SHP77 (cell line): ENCODE measurements at places on chromosomes 1 and 21.

DNA sequence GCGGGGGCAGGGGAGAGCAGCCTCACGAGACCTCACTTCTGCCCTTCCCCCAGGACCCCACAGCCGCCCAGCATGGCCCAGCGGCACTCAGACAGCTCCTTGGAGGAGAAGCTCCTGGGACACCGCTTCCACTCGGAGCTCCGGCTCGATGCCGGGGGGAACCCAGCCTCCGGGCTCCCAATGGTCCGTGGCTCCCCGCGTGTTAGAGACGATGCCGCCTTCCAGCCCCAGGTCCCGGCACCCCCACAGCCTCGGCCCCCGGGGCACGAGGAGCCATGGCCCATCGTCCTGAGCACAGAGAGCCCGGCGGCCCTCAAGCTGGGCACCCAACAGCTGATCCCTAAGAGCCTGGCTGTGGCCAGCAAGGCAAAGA is 8.5 kb downstream of the ARHGEF16 start:
- DNase-seq: no peak

DNA sequence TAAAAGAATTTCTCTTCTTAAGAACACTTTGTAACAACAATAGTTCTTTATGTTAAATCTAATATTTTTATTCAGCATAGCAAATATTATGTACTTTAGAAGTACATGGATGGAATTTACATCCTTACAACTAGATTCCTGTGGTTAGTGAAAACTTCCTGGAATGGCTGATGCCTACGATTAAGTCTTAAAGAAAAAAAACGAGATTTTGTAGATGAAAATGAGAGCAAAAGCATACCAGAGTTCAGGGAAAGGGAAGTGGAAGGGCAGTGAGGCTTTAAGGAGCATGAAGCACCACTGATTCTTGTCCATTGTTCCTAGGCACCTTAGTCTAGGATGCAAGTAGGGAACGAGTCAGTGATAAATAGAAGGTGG is 26.7 kb downstream of the CFH start:
- DNase-seq: no peak

DNA sequence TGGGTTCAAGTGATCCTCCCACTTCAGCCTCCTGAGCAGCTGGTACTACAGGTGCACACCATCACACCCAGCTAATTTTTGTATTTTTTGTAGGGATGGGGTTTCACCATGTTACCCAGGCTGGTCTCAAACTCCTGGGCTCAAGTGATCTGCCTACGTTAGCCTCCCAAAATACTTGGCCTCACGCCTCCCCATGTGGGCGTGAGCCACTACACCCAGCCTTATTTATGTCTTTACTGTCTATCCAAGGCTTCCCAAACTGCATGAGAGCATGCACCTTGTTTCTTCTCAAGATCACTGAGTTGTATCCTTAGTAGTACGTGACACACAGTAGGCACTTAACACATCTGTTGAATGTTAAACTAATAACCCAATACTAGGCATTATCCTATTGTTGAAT is 14.2 kb downstream of the WASF2 start:
- DNase-seq: no peak

DNA sequence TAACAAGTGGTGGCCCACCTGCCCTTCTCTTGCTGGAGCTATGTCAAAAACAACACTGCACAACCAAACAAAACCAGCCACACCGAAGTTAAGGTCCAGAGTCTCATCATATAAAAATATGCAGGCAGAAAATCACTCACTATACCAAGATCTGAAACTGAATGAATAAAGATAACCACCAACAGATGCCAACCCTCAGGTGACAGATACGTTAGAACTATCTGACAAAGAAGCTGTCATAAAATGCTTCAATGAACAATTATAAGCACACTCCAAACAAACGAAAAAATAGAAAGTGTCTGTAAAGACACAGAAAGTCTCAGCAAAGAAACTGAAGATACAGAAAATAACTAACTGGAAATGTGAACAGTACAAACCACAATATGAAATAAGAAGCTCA is 14.0 kb downstream of the ZNF496 start:
- DNase-seq: no peak

GRCh38 chr1:159802111-159802510 is at the start of gene FCRL6:
Gene FCRL6, plus strand, starts transcription at chr1:159802360. Its CDS starts 65 bp downstream, at chr1:159802425.
- no peak for DNase-seq

DNA sequence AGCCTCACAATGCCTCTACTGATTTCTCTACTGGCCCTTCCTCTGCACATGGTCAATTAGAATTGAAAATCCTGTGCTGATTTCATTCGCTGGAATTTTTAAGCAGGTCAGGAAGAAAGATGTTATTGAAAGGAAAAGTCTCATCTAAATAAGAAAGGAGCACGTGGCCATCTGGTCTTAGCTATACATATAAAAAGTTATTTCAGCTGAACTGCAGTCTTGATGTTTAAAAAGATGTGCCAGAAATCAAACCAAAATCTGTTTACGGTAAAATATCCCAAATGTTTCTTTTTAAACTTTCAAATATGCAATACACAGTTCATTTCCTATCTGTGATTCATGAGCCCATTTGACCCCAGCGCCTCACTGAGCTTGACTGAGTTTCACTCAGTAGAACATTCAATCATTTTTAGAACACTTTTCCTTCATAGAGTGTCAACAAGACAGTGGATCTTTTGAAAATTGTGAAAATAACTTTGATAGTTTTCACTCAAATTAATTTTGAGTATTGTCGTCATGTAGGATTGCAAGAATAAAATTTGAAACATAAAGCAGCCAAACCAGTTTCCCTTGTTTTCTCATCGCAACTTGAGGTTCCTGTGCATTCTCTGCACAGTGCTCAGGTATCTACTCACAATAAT is 293.6 kb downstream of the PTPRC start:
- no peak for DNase-seq

DNA sequence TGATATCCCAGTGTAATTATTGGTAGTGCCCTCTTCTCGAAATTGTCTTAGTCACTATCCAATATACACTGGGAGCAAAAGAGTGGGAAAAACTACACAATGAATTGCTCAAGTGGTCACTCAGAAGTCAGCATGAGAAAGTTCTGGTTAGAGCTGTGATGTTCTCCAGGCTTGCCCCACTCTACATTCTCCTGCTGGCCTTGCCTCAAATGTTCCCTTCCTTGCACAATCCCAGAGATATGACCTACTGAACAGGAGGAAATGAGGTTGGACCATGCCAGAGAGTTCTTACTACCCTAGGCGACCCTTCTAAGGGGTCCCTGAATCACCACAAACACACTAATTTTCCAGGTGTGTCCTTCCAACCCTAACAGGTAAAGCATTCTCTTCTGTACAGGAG is 40.8 kb downstream of the GLUL start:
- DNase-seq: no peak

DNA sequence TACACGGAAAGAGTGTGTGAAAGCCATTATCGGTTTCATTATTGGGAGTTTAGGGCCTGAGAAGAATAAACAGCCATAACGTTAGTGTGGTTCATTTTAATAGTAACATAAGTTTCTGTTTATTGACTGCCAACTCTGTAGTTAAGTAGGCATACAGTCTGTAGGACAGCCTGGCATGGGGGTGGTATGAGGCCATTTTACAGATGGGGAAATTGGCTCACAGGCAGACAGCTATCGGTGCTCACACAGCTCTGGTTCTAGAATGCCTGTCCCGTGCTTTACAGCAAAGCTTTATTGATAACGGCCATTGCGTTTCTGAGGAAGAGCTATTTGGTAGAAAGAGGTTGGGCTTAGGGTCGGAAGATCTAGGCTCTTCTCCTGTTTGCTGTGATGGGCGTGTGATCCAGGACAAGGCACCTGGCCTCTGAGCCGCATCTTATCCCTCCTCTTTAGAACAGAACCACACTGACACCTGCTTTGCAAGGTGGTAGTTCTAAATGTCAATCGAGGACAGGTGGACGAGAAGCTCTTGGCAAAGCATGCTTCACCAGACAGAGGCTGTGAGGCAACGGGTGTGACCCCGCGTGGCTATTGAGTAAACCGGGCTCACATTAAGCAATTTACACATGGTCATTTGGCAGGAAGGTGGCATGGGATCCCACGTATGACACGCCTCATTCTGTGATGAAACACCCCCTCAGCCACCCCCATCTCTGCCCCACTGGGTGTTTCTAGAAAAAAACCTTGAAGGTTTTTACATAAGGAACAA is 14.9 kb downstream of the ETS2 start:
- DNase-seq: no peak

GRCh38 chr1:18390953-18391352 is 89.8 kb upstream of the KLHDC7A start:
- DNase-seq: no peak

GRCh38 chr1:44511769-44512168 is 106.7 kb downstream of the RNF220 start:
- no peak for DNase-seq

DNA sequence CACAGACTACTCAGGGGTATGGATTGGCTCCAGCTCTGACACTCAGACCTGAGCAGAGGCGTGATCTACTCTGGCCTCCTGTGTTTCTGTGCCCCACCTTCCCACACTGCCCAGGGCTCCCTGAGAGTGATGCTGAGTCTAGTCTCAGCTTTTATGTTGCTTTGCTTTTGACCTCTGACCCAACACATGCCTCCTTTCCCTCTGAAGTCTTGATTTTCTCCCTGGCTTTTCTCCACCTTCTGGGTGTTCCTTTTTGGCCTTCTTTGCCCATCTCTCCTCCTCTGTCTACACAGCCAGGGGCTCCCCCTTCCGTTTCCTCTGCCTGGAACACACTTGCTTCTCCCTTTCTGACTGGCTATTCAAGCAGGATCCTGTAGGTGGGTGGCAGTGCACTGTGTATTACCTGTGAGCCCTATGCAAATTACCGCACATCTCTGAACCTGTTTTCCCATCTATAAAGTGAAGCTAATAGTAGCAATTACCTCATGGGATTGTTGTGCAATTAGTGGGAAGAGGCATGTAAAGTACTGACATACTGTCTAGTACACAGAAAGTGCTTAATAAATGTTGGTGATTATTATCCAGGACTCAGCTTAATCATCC is 13.7 kb upstream of the MEX3A start:
- DNase-seq: no peak

DNA sequence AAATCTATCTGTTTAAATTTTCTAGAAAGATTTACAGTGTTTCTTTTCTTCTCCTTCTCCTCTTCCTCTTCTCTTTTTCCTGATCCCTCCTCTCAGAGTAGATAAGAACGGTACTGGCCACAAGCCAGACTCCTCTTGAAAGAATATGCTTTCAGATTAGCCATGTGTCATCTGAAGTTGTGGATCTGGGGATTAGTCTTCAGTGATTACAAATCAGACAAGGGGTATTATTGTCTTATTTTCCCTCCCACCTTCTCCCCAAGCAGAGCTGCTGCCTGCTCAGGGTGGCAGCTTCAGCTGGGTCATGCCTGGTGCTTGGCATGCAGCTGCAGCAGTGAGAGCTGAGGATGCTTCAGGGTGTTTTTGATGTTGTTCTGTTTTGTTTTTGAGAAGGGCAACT is 42.7 kb downstream of the SGIP1 start:
- peak; percentile 17 for DNase-seq

- DNase-seq: no peak
Observed at GRCh38 chr1:229696385-229696784, 70.3 kb downstream of the URB2 start.

DNA sequence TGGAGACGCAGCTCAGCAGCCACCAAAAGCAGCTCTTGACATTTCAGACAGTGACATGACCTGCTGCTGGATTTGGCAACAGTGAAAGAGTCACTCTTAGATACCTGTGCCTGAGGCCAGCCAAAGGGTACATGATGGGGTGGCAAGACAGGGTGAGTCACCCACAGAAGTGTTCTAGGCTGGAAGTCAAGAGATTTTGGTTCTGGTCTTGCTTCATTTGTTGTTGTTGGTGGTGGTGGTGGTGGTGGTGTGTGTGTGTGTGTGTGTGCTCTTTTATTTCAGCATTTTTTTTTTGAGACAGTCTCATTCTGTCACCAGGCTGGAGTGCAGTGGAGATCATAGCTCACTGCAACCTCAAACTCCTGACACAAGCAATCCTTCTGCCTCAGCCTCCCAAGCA is 25.8 kb downstream of the SHISAL2A start:
- DNase-seq: no peak
